ENCODE measurements at places on chromosomes 4 and X.

- DNase-seq = no peak
Observed at GRCh38 chr4:122636697-122637096, 15.8 kb upstream of the IL21 start.

GRCh38 chr4:81436096-81436495 lies 35.6 kb downstream of the RASGEF1B start:
- DNase-seq = no peak

- no peak for DNase-seq
Observed at GRCh38 chrX:43615660-43616059, 40.4 kb upstream of the MAOA start.

- no peak for DNase-seq
Observed at GRCh38 chrX:43822014-43822413, 60.2 kb downstream of the MAOB start.

- DNase-seq = no peak
Observed at GRCh38 chrX:16063921-16064320, 59.4 kb upstream of the GRPR start.

- no peak for DNase-seq
Observed at GRCh38 chr4:66160606-66161005, 490.3 kb upstream of the EPHA5 start.

- no peak for DNase-seq
Observed at GRCh38 chrX:14777525-14777924, 95.3 kb downstream of the FANCB start.

DNA sequence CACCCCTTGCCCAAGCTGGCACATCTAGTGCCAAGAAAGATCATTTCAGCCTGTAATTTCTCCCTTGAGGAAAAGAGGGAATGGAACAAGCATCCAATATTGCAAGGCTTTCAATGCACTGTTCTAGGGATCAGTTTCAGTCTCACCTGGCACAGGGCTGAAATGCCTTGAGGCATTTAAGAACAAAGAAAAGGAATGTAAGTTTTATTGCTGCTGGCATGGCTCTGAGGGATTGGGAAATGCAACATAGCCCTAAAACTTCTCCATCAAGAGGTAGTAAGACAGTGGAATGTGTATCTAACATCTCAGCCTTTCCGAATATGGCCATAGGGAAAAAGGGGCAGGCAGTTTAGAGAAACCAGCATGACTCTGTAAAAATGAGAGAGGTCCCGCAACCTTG lies 732.6 kb upstream of the LCORL start:
- no peak for DNase-seq

DNA sequence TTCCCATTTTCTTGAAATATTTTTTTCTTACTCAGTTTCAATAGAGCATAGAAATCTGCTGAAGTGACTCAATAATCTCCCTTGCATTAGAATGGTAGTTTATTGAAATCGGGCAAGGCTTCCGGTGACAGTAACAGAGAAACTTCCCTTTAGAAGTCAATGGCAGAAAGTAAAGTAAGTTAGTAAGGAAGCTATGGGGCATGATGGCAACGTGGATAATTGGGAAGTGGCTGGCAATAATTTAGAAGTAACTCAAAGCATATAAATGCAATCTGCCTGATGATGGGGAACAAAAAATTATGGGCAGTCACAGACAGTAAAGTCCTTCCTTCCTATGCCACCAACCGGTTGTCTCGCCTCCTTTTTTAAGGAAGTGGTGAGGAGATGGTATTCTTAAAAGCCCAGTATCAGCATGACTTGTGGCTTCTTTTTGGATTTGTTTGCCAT lies 7.6 kb downstream of the CYBB start:
- DNase-seq = no peak

DNA sequence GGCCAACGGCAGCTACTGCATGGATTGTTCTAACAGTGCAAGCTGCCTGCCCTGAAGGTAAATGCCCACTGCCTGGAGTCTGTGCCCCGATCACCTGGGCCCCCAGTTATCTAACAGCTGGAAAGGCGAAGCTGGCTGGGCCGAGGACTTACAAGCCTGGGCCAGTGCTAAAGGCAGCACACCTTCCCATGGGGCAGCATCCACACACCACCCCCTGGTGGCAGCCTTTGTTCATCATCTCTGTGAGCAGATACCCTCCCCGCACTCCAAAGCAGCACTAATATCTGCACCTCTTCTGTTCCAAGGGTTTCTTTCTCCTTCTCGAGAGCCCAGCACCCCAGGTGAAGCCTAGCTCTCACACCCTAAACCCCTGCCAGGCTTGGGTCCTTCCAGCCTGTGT lies 7.6 kb downstream of the SLC2A9 start:
- DNase-seq = no peak

DNA sequence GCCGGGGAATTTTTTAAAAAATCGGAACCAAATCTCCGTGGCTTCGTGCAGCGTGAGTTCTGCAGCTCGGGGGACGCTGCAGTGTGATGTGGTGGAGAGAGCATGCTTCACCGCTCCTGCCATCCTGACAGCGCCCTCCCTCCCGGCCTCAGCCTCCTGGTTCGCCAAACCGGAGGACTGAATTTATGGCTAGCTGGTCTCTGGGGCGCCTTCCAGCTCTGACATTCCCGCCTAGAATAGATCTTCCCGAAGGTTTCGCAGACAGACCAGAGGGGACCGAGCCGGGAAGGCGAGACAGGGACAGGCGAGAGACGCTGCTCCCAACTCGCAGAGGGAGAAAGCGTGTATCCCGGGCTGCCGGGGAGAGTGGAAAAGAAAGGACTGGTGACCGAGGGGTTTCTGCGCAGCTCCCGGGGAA lies 25.9 kb downstream of the HOPX start:
- peak; percentile 79 for DNase-seq

GRCh38 chrX:13571136-13571535 lies 1.7 kb downstream of the EGFL6 start:
- no peak for DNase-seq

GRCh38 chrX:120462370-120462769 lies 6.7 kb downstream of the LAMP2 start:
- DNase-seq = no peak

GRCh38 chr4:83149865-83150652 lies 35.5 kb upstream of the PLAC8 start:
- no peak for DNase-seq

GRCh38 chr4:35793045-35793722 lies 451.1 kb downstream of the ARAP2 start:
- no peak for DNase-seq

DNA sequence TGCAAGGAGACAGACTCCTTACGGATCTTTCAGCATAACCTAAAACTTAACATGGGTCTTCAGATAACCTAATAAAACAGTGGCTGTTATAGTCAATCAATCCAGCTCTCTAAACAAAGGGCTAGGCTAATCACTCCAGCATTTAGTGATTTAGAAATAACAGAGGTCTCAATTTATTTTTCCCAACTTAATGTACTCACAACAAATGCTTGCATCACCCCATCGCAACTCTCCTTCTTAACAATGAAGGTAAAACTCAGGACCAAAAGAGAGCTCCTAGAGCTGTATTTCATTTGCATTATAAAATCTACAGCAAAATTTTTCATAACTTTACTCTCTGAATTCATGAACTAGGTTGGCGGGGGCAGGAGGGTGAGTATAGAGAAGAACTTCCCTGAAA lies 1.1 kb downstream of the LIN54 start:
- DNase-seq = no peak

DNA sequence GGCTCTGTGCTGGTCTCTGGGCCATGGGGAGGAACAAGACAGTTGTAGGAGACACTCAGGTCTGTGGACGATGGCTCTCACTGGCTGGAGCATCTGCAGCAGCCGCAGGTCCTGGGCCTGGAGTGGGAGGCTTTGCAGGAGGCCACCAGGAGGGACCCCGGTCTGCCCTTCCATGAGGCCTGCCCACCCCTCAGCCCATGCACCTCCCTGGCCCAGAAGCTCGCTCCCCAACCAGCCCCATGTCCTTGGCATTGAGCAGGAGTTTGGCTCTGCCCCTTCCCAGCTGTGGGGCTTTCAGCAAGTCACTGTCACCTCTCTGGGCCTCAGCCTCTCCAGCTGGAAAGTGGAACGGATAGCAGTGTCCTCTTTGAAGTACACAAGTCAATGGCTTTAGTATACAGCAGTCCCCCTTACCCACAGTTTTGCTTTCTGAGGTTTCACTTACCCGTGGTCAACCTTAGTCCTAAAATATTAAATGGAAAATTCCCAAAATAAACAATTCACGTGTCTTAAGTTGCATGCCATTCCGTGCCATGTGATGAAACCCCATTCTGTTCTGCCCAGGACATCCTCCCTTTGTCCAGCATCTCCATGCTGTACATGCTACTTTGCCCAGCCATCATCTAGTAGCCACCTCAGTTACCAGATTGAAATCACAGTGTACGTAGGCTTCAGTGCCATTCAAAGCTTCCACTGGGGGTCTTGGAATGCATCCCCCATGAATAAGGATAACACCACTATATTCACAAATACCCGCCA lies 104.0 kb downstream of the CPZ start:
- peak; percentile 61 for DNase-seq

- no peak for DNase-seq
Observed at GRCh38 chrX:34826964-34827363, 115.6 kb upstream of the FAM47B start.

GRCh38 chr4:117434424-117434823 lies 349.0 kb upstream of the TRAM1L1 start:
- no peak for DNase-seq

GRCh38 chr4:1379351-1379781 lies 26.9 kb downstream of the NKX1-1 start:
- peak; percentile 82 for DNase-seq

GRCh38 chr4:93761286-93761685 lies 67.3 kb upstream of the ATOH1 start:
- DNase-seq = no peak

DNA sequence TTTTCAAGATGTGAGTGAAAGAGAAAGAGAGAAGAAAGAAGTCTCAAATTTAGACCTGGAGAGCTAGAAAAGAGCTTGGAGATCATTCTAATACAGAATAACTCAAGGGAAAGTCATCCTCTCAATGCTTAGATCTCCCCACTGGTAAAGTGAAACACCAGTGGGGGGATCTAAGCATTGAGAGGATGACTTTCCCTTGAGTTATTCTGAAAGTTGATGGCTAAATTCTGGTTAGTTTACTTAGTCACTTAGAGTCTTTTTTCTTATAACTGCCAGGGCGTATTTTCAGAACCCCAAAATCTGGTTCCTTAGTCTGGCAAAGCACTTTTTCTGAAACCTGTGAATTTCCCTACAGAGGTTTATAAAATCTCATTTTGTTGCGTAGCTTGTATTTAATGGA lies 198.6 kb downstream of the ARHGAP24 start:
- DNase-seq = no peak

DNA sequence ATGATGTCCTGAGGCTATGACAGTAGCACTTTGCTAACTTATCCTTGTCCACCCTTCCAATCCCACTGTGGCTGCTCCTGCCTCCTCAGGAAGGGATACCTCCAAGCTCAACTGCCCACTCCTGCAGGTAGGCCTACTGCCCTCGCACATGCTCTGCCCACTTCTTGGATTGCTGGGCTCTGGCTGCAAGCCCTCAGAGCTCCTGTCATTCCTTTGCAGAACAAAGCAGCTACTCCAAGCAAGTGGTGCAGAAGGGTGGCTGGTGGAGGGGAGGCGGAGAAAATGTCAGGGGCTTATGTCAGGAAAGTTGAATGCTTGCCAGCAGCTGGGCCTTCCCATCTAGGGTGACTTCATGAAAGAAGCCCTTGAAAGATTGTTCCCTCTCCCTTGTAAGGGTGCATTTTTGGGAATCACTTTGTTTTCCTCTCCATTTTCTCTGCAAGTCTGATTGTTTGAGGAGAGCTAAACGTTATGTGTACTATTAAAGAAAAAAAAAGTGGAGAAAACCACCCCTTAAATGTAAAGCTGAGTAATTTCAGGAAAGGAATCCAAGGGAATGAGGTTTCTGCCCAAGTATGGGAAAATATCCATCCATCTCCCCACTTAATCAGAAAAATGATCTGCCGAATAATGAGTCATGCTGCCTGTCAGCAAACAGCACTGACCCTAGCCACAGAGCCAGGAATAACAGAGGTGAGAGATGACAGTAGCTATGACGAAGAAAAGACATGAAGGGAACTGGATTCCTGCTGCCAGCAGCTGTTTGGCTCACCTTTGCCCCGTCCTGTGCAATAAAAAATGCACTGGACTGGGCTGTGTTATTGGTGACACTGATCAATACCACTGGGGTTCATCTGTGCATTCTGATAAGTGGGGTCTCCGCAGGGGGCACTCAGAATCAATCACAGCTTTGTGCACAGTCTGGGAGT lies 102.0 kb downstream of the RTL5 start:
- DNase-seq = peak; percentile 74

DNA sequence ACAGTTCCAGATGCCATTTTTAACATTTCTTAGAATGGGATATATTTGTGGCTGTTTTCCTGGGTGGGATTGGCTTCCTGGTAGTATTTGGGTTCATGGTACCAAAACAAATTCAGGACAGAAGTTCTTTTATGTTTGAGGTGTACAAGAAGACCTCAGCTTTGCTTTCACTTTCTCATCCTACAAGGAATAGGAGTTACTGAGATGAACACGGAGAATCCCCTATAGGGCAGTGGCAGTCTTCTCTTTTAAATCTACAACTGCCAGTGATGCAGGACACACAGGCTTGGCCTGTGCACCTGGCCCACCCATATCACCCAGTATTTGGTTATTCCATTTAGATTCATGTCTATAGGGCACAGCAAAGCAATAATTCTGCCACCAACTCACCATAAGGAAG lies 35.2 kb downstream of the SLC10A7 start:
- DNase-seq = no peak

DNA sequence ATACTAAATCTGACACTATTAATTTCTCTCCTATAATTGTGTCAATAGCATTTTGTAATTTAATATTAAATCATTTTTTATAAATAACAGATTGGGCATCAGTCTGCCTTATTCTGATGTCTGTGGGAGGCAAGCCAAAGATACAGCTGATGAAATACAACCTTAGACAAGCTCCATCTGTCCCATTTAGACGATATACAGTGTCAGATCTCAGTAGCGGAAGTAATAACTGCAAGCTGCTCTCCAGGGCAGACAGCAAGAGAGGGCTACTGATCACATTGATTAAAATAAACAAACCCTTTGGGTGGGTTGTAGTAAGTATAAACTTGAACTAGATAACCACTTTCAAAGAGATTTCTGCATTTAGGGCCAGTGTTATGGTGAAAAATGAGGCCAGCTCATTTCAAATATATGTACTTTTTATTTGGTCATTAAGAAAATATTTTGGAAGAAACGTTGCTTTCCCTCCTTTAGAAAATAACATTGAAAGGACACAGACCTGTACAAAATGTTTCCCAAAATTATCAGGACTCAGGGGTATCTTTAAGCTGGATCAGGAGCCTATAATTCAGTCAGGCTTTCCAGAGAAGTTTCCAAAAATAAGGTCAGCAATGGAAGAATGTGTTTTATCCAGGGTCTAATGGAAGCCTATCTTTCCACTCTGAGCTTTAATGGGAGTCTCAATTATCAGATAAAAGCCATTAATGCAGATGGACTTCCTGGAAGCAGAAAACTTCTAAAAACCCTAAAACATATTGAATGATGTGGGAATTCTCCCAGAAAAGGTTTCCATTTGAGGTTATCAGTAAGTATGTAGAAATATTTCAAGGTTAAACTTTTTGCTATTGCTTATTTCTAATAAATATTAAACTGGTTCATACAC lies 1028.8 kb upstream of the IGFBP7 start:
- no peak for DNase-seq

- DNase-seq = no peak
Observed at GRCh38 chr4:114921790-114922591, 191.4 kb downstream of the NDST4 start.
